ENCODE measurements at places on chromosomes 7 and 10. TPM values are rescaled to one million over a fixed set of nuclear protein-coding genes. Genes with fewer than 3 reads are reported as not detected.

SUPV3L1 gene
- total RNA-seq, result 33.1 TPM

PTPRZ1 gene
- not detected for total RNA-seq

BEND7 gene
- 1.2 TPM for total RNA-seq

ADAM22 gene
- 0.24 TPM for total RNA-seq

DOCK4 gene
- total RNA-seq, result 3.5 TPM

CTTNBP2 gene
- total RNA-seq, result not detected

AASS gene
- total RNA-seq, result 8.9 TPM

TRPV5 gene
- not detected for total RNA-seq

NAT16 gene
- total RNA-seq, result not detected

ADCY1 gene
- total RNA-seq, result not detected

GDF2 gene
- total RNA-seq, result not detected

LHFPL3 gene
- not detected for total RNA-seq

MPP7 gene
- 0.87 TPM for total RNA-seq

VPS37D gene
- 3.1 TPM for total RNA-seq

COL26A1 gene
- total RNA-seq, result not detected

DNA sequence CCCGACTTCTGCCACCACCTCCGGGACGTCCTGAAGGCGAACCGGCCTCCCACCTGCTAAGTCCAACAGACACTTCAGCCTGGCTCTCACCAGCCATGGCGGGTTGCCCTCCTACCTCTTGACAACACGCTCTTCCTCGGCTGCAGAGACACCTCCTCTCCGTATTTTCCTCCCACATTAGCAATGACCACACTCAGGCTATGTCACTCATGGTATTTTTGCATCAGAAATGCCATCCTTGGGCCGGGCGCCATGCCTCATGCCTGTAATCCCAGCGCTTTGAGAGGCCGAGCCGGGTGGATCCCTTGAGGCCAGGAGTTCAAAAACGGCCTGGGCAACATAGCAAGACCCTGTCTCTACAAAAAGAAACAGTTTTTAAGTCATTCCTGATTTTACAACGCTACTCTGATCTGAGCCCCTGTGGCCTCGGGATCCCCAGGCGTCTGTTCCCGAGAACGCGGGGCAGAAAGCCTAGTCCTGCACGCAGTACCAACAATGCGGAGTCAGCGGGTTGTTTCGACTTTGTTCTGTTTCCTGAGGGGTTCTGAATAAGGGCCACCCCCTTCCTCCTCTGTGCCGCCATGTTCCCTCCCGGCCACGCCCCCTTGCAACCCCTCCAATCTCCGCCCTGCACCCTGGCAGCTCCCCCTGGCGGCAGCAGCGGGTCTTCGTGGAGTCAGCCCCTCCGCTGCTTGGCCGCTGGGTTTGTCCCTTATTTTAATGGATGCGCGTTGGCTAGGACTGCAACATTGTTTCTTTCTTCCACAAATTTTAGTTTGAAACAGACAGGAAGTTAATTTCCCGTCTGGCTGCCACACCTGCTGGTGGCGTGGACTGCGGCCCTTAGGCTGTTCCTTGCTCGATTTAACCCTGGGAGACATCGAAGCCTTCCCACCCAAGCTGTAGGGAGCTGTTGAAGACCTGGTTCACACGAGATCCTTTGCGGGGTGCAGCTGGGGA lies 9.7 kb upstream of the ZFAND2A start:
- no peak overlapping the region for H3K4me3 ChIP-seq
- H3K27ac ChIP-seq, result no peak overlapping the region
- peaks cover 3% of the 10 kb centered on the region for H3K27me3 ChIP-seq
- no peaks in the 10 kb centered on the region for H3K36me3 ChIP-seq

DNA sequence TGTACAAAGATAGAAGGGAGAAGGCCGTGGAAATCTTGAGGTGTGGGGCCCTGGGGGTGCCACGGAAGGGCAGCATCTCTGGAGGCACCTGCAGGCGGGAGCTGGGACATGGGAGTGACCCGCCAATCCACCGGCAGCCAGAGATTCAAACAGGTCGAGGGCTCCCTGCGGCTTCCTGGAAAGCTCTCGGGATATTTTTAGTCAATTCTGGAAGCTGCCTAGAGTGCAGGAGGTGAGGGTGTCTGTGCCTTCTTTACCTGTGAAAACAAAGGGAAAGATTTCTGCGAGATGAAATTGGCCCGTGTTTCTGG lies 16.6 kb downstream of the MNX1 start:
- DNase-seq, result no peak
- no peaks in the 10 kb centered on the region for H3K4me1 ChIP-seq
- no peak overlapping the region for H3K4me3 ChIP-seq
- H3K36me3 ChIP-seq, result no peaks in the 10 kb centered on the region

DNA sequence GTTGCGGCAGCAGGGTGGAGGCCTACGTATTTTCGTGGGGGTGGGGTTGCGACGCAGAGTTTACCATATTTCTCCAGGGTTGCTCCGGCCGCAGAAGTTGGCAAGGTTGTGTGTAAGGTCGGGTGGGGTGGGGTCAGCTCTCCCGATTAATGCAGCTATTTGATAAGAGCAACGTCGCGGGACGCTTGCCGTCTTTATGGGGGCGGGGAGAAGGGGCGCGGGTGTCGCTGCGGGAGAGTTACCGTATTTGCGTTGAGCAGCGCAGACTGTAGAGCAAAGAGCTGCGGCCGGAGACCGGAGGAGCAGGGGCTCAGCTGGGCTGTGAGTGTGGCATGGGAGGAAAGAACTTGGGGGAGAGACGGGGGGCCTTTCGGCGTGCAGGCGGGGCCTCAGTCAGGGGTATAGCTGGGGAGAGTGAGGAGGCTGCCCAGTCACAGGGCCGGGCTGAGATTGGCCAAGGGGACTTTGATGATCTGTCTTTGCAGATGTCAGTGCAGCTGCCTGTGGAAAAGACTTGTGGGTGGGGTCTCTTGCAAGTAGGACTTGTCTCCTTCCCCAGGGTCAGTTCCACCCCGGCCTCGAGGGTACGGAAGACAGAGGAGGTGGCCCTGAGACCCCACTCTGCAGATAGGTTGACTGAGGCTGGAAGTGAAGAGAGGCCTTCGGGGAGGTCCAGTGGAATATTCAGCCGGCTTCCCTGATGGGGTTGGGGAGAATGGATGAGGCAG lies 26.6 kb downstream of the ZNF775 start:
- peaks cover 2% of the 10 kb centered on the region for H3K27me3 ChIP-seq
- DNase-seq, result no peak

- no peak overlapping the region for H3K27ac ChIP-seq
- DNase-seq, result no peak
- H3K4me3 ChIP-seq, result no peak overlapping the region
- H3K27me3 ChIP-seq, result peaks cover 4% of the 10 kb centered on the region
- no peaks in the 10 kb centered on the region for H3K36me3 ChIP-seq
- H3K4me1 ChIP-seq, result no peaks in the 10 kb centered on the region
Measured at GRCh38 chr10:132162590-132163277, 24.0 kb upstream of the DPYSL4 start.

- H3K4me3 ChIP-seq, result no peak overlapping the region
- no peak for DNase-seq
- H3K36me3 ChIP-seq, result peaks cover 5% of the 10 kb centered on the region
- peaks cover 11% of the 10 kb centered on the region for H3K27me3 ChIP-seq
Measured at GRCh38 chr10:79181698-79182521, 113.1 kb downstream of the ZMIZ1 start.

GRCh38 chr7:48084727-48085432 lies 4.2 kb upstream of the UPP1 start:
- peaks cover 4% of the 10 kb centered on the region for H3K27me3 ChIP-seq
- no peaks in the 10 kb centered on the region for H3K36me3 ChIP-seq
- H3K4me3 ChIP-seq, result peak overlapping the region; percentile 63
- H3K27ac ChIP-seq, result peak overlapping the region; percentile 95
- peak; percentile 99 for DNase-seq

GRCh38 chr10:124240839-124241291 lies 147.5 kb upstream of the CHST15 start:
- no peaks in the 10 kb centered on the region for H3K36me3 ChIP-seq
- H3K4me1 ChIP-seq, result no peaks in the 10 kb centered on the region
- H3K4me3 ChIP-seq, result no peak overlapping the region

- no peak overlapping the region for H3K4me3 ChIP-seq
- peaks cover 47% of the 10 kb centered on the region for H3K36me3 ChIP-seq
- peaks cover 12% of the 10 kb centered on the region for H3K4me1 ChIP-seq
Measured at GRCh38 chr7:47392241-47392759, 189.6 kb downstream of the TNS3 start.

GRCh38 chr7:98024075-98024474 lies 34.1 kb upstream of the OCM2 start:
- H3K27ac ChIP-seq, result no peak overlapping the region
- H3K4me1 ChIP-seq, result no peaks in the 10 kb centered on the region
- peaks cover 22% of the 10 kb centered on the region for H3K27me3 ChIP-seq
- no peak overlapping the region for H3K4me3 ChIP-seq

GRCh38 chr7:87213811-87214210 lies 5.7 kb downstream of the TMEM243 start:
- H3K27me3 ChIP-seq, result no peaks in the 10 kb centered on the region
- no peak overlapping the region for H3K4me3 ChIP-seq
- no peak for DNase-seq

DNA sequence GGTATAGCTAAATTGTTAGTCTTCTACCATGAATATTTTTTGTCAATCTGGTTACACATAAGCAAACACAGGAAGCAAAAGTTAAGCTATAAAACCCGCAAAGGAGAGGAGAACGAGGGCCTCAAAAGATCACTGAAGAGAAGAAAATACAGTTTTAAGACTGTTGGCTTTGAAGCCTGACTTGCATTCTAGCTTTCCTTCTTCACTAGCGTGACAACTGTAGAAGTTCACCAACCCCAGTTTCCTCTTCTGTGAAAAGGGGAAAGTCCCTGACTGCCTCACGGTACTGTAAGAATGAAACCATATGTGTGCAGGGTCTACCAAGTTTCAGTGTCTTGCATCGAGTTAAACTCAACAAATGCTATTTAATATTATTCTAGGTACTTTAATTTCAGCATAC lies 7.5 kb upstream of the LRRN3 start:
- no peaks in the 10 kb centered on the region for H3K36me3 ChIP-seq
- H3K4me3 ChIP-seq, result no peak overlapping the region
- no peak for DNase-seq
- H3K27ac ChIP-seq, result peak overlapping the region; percentile 50

GRCh38 chr7:144137501-144137900 lies 14.5 kb downstream of the OR2A14 start:
- H3K27me3 ChIP-seq, result no peaks in the 10 kb centered on the region
- no peaks in the 10 kb centered on the region for H3K4me1 ChIP-seq

DNA sequence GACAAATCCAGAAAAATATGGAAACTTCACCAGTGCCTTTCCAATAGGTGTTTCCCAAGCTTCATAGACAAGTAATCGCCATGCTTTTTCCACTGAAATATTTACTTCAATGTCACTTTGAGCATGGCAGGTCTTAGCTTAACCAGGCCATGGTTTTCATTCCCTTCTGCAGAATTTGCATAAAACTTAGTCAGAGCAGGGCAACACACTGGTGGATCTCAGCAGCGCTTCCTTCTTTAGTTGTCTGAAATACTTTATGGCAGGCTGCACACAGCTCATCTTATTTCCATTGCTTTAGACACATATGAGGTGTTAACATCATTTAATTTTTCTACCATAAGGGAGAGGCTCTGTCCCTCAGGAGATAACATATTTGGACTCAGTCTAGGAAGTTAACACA lies 102.9 kb upstream of the AHR start:
- H3K36me3 ChIP-seq, result no peaks in the 10 kb centered on the region
- no peak overlapping the region for H3K27ac ChIP-seq
- H3K4me3 ChIP-seq, result no peak overlapping the region
- H3K27me3 ChIP-seq, result no peaks in the 10 kb centered on the region
- H3K4me1 ChIP-seq, result no peaks in the 10 kb centered on the region

GRCh38 chr7:153584132-153584531 lies 468.1 kb upstream of the DPP6 start:
- peaks cover 4% of the 10 kb centered on the region for H3K27me3 ChIP-seq
- H3K4me1 ChIP-seq, result no peaks in the 10 kb centered on the region
- DNase-seq, result no peak
- H3K27ac ChIP-seq, result no peak overlapping the region
